ENCODE measurements at places on chromosomes 5 and 9. TPM values are rescaled to one million over a fixed set of nuclear protein-coding genes. Genes with fewer than 3 reads are reported as not detected.

The VLDLR gene
- total RNA-seq, result 7.4 TPM

The C5orf46 gene
- not detected for total RNA-seq

The SLC45A2 gene
- not detected for total RNA-seq

The AGTPBP1 gene
- total RNA-seq, result 17.0 TPM

The PDCD1LG2 gene
- 7.0 TPM for total RNA-seq

The ARID3C gene
- total RNA-seq, result not detected

The LEAP2 gene
- total RNA-seq, result under 0.01 TPM

The ADAMTS12 gene
- total RNA-seq, result 0.65 TPM
